ENCODE measurements at places on chromosomes 2 and 18.

DNA sequence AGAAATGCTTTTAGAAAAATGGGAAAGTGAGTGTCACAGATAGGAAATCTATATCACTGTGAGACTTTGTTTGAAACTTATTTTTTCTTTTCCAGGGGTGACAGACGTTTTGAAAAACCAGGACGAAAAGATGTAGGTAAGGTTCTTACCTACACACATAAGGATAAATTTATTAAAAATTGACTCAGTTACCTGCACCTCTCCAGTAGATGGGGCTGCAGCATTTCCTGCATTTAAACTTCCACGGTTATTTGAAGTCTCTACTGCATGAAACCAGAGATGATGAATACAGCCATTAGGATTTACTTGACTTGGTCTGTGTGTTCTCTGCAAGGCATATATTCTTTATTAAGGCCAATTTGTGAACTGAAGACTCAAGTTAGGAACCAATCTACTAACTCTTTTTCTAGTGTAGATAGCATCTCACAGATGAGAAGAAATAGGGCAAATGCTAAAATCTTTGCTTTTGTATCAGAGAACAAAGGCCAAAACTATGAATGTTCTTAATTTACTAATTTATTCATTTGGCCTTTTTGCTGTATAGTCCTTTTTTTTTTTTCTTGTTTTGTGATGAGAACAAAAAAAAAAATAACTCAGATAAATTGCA, 15.0 kb downstream of the KCNJ13 start:
- DNase-seq, result peak; percentile 1

GRCh38 chr2:214193943-214194342, 216.9 kb upstream of the VWC2L start:
- no peak for DNase-seq

DNA sequence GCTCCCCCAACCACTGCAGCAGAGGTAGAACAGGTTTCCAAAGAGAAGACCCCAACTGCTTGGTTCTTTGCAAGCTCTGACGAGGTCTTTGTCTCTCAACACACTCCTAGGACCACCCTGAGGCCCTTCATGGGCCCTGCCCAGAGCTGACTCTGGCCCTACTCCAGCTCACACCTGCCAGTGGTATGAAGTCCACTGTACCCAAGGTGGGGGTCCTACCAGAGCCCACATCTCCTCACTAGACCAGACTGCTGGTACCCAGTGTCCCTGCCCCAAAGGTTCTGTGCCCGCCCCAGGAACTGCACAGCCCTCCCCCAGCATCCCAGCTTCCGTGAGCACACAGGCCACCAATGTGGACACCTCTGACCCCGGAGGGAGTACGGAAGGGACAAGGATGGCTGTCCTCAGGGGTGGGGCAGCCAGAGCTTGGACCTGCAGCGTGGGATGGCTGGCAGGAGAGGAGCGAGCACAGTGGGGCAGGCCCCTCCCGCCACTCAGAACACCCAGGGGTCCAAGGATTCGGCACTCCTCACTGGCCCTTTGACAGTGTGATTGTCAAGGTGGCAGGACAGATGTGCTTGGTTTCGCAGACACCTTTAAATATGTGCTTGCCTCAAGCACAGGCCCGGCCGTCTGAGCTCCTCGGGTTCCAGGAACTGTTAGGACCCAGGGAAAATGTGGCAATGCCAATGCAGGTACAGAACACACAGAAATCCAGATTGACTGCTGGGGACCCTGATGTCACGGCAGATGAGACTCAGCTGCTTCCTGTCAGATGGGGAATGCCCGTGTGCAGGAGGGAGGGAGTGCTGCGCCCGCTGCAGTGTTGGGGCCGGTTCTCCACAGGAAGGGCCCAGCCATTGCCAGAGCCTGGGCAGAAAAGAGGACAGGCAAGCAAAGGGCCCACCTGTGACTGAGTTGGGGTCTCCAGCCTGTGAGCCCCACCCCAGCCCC, 51.2 kb downstream of the MTERF4 start:
- no peak for DNase-seq

DNA sequence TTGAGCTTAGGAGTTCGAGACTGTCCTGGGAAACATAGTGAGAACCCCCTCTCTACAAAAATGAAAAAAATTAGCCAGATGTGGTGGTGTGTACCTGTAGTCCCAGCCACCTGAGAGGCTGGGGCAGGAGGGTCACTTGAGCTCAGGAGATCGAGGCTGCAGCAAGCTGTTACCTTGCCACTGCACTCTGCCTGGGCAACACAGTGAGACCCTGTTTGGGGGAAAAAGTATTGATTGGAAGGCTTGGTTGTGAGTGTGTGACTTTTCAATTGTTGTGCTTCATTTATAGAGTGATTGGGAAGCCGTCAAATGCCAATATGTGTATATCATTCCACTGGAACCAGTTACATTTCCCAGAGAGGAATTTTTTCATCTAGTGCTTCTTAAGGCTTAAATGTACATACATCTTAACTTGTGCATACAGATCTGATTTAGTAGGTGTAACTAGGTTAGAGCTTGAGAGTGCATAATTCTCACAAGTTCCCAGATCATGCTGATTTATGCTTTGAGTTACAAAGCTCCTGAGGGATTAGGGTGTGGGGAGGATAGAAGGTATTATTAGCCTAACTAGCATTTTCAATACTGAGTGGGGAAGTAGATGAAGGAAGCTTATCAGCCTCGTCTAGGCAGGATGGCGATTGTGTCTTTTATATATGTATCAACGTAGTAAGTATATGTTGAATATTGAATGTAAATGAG, 15.3 kb downstream of the WDR43 start:
- no peak for DNase-seq

- DNase-seq, result no peak
Observed at GRCh38 chr2:152304836-152305235, 30.1 kb upstream of the FMNL2 start.

DNA sequence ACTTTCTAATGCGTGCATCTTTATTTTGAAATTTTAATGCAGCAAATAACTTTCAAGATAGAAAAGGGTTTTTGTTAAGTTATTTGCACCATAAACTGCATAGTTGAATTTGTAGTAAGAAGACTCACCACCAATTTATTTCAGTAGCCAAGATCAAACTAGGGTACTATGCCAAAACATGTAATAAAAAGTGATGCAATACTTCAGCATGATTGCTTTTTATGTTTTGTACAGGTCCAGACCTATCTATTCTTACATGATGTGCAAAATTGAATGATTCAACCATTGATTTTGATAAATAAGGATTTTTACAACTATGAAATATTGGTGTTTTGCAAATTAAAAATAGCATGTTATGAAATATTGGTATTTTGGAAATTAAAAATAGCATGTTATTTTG, 26.7 kb downstream of the AGPS start:
- no peak for DNase-seq

- DNase-seq, result no peak
Observed at GRCh38 chr18:1371724-1372123, 467.1 kb downstream of the ADCYAP1 start.

DNA sequence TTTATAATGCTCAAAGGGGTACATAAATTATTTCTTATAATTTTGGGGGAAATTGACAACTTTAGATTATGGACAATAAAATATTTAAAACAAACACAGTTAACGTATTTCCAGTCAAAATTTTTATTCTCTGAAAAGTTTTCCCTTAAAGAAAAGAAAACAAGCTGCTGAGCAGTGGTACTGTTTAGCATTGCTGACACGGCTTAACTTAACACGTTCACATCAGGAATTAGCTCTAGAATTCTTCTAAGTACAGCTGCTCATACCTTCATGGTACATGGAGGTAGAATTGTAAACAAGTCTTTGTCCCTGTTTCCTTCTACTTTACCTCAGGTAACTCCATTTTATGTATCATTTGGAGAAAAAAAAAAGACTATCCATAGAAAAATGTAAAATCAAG, 2.0 kb downstream of the SLC38A11 start:
- DNase-seq, result no peak

- DNase-seq, result no peak
Observed at GRCh38 chr18:51751901-51752300, 554.4 kb upstream of the MEX3C start.

DNA sequence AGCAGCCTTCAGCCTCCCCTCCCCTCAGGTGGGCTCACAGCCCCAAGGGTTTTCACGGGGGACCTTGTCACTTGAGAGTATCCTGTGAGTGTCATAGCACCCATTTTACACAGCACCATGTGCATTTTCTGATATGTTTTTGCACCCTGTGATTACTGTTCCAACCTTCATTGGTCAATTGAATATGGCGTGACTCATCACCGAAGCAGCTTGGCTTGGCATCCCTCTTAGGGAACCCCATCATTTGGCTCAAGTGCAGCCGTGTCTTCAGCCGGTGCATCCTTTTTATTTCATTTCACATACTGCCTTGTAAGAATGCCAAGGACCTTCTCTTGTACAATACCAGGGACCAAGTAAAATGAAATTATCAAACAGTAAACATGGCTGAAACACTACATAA, 57.6 kb downstream of the NPAS2 start:
- no peak for DNase-seq

- no peak for DNase-seq
Observed at GRCh38 chr2:178644919-178645318, 162.3 kb downstream of the TTN start.

DNA sequence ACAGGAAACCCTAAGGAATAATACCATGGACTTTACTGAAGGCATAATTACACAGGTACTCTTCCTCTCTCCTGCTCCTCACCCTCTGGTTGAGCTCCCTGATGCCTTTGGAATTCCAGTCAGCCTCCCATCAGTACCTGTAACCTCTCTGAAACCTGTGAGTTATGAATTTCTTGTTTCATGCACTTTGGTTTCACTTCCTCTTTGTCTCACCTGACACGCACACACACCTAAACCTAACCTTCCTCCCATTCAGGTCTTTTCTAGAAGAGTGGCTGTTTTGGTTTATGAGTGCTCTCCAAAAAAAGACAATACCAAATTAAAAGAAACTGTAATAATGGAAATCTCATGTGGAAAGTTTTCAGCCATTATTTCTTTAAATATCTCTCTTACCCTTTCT, 451.3 kb upstream of the VWC2L start:
- no peak for DNase-seq

DNA sequence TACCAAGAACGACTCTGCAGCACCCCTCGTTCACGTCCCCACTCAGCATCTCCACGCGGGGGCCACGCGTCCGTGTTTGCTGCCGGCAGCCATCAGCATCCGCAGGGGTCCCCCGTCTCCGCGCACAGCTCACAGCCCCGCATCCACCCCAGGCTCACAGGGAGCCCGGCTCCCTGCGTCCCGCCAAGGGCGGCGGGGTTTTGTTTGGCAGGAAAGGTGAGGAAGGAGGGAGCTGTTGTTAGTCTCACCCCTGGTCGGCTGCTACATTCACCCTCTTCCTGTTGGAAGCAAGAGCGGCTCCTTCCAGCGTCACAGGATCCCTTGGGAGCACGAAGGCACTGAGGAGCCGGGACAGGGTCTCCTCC, 131.0 kb upstream of the CTDP1 start:
- DNase-seq, result no peak

- DNase-seq, result no peak
Observed at GRCh38 chr2:169961911-169962310, 134.7 kb downstream of the UBR3 start.

DNA sequence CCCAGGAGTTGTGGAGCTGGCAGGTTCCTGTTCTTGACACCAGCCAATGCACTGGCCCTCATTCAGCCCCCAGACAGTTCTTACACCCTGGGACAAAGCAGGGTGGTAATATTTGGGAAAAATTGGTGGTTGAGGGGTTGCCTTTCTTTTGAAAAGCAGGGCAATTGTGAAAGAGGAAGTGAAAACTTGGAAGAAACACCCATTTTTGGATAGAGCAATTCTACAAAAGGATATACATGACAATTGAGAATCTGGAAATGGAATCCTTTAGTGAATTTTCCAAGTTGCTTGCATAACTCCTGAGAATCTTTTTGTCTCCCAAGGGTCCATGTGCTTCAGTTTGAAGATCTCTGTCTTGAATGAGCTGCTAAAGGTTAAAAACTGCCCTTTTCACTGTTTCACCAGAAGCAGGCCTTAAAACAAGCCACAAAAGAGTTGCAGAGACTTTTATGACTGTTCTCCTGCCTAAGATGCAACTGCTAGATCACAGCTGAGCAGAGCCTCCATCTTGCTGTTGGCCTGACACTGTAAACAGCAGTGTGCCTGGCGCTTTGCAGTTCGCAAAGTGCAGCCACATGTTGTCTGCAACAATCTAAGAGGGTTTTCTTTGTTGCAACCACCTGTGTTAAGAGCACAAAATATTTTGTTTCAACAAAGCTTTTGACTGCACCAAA, 11.8 kb downstream of the COL4A4 start:
- DNase-seq, result no peak

GRCh38 chr2:217047631-217048030, 187.8 kb upstream of the TNP1 start:
- DNase-seq, result no peak

GRCh38 chr2:219511547-219512325, 2.5 kb upstream of the ASIC4 start:
- no peak for DNase-seq

DNA sequence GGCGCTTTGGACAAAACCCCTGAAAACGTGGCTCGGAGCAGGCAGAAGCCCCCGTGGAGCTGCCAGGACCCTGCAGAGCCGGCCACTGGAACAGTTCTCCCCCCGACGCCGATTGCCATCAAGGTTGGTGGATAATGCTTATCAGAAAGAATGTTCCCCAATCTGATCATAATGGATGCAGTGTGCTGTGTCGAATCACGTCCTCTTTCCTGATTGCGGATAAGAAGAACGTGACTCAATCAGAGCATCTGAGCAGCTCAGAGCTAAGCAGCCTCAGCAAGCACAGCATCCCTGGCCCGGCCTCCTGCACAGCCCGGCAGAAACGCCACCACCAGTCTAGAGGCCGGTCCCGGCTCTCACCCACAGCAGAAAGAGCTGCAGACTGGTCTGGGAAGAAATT, 488.0 kb downstream of the EIPR1 start:
- DNase-seq, result no peak

GRCh38 chr2:5125017-5125730, 567.0 kb upstream of the SOX11 start:
- DNase-seq, result peak; percentile 85

- DNase-seq, result no peak
Observed at GRCh38 chr2:37880551-37880950, 44.5 kb upstream of the RMDN2 start.

DNA sequence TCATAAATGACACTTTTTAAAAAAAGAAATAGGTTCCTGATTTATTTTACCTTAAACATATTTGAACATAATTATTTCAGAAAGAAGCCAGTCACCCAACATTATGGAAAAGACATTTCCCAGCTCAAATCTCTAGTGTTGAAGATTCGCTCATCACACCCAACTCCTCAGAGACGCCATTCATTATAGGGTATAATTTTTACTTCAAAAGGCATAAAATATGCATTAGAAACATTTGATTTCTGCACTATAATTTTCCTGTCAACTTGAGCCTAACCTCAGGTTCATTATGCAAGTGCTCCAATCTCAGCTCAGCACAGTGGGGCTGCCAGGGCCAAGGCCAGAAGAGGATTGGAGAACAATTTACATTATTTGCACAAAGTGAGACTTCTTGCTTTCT, 58.8 kb upstream of the TTN start:
- no peak for DNase-seq

DNA sequence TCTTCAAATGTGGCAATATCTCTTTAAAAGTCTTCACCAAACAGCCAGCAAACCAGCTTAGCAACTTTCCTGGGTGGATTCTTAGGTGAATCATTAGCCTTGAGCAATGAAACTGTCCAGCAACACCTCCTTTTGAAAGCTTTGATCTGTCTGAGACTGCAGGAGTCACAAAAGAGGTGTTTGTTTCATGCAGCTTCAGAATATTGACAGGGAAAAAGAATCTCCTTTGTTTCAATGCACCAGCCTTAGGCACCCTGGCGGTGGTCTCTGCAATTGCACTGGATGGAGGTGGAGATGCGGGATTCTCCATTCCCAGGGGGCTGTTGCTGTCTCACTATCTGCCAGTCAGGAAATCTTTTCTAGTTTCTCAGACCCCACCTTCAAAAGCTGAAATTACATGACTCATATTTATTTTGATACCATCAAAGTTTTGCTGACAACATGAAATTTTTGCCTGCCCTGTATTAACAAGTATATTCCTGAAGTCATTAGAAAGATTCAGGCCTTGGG, 76.0 kb upstream of the DSG1 start:
- DNase-seq, result no peak
